ENCODE measurements at places on chromosomes 7 and 10.

- peak; percentile 68 for DNase-seq
Observed at GRCh38 chr10:111598433-111599059, 521.7 kb downstream of the ADRA2A start.

GRCh38 chr10:6140965-6141295 is 52.1 kb downstream of the RBM17 start:
- DNase-seq, result no peak

GRCh38 chr10:49562893-49563292 is 24.0 kb upstream of the ERCC6 start:
- no peak for DNase-seq

DNA sequence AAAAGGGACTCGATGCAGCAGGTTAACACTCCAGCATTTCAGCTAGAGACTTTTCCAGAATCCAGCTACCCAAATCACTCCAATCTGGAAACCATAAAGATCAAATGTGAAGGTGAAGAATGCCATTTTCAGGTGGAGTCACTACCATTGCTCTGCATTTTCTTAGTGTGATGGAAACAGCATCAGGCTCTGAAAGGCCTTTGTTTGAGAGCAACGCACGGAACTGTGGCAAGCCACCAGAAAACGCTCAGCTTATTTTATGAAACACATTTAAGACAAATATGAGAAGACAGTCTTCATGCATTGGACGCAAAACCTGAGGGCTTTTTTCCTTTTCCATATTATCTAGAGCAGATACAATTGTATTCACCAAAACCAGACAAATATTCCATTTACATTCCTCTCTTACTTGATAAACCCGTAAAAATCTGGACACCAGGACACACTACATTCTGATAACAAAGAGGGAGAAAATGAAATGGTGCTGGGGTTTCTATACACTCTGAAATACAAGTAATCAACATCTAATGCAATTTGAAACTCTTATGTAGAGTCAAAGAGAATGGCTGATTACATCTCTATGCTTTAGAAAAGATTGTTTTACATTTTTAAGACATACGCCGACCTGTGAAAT is 99.1 kb downstream of the NRP1 start:
- no peak for DNase-seq

DNA sequence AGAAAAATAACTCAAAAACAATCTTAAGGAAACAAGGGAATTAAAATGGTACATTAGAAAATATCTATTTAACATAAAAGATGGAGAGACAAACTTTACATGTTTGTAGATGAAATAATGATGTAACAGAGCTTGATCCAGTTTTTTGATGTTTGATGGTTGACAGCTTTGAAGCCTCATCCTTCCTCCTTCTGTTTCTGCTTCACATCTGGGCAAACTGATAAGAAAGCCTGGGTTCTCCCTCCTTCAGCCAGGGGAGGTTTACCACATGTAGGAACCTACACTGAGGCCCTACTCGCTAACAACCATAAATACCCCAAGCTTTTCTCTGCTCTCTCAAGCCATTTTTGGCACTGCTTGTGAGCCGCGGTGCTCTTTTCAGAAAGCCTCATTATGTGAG is 82.8 kb upstream of the ZNF32 start:
- DNase-seq, result no peak

- no peak for DNase-seq
Observed at GRCh38 chr10:11601670-11602069, 9.8 kb downstream of the USP6NL start.

DNA sequence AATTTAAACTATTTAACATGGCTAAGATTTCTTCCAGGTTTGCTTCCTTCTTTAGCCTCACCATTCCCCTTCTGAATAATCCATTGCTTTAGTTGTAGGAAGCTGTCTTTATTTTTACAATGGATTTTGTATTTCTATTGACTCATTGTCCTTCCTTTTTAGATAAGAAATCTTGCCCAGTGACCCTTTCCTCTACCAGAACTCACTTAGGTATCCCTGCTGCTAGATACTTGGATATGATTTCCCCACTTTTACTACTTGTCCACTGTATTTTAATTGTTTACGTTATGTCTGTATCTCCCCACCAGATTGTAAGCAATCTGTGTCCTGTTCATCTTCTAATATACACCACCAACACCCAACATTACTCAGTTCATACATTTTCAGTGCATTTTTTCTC is 47.7 kb upstream of the MDFIC start:
- DNase-seq, result no peak

GRCh38 chr10:130804778-130805634 is 506.5 kb downstream of the TCERG1L start:
- no peak for DNase-seq

DNA sequence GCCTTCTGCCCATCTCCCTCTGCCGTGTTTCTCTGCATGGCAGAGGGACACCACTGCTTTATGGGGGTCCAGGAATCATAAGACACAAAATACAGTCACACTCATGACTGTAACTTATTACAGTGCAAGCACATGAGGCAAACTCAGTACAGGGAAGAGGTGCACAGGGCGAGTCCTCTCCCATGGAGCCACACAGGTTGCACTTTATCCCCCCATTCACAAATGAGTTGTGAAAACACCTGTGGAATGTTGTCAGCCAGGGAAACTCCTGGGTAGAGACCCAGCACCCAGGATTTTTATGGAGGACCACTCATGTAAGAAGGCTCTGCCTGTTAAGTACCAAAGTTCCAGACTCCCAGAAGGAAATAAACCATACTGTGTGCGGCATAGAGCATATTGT is 107.2 kb upstream of the GJD4 start:
- no peak for DNase-seq

GRCh38 chr7:38317515-38317914 is 44.1 kb upstream of the TARP start:
- DNase-seq, result no peak

GRCh38 chr10:59909815-59910214 is 3.5 kb upstream of the CCDC6 start:
- DNase-seq, result no peak

- DNase-seq, result no peak
Observed at GRCh38 chr7:158123214-158123613, 464.4 kb downstream of the PTPRN2 start.

- DNase-seq, result no peak
Observed at GRCh38 chr7:47601119-47601880, 19.4 kb upstream of the TNS3 start.

DNA sequence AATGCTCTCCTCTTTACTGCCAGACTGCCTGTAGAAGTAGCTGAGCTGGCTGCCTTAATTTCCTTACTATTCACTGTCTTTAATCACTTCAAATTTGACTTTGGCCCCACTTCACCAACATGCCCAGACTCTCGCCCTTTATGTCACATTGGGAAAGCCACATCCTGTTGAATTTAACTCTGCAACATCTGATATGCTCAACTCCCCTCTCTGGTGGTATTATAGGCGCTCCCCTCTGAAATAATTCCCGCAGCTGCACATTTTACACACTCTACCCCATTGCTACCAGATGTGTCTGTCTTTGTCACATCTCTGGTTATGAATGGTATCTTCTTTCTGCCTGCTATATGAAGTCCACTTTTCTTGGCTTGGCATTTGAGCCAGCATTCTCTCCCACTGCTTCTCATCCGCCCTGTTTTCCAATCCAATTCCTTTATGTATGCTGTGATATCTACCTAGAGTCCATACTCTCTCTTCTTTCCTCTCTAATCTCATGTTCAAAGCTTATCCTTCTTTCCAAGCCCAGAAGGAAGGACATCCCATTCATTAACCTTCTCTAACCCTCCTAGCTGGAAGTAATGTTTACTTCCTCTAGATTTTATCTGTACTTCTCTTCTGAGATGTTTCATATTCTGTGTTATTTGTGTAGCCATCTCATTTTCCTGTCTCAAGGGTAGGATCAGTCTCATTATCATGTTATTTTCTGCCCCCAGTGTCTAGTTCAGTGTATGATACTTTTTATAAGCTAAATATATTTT is 134.5 kb downstream of the ST7 start:
- DNase-seq, result no peak

- DNase-seq, result no peak
Observed at GRCh38 chr10:62760401-62760800, 44.1 kb upstream of the ADO start.

DNA sequence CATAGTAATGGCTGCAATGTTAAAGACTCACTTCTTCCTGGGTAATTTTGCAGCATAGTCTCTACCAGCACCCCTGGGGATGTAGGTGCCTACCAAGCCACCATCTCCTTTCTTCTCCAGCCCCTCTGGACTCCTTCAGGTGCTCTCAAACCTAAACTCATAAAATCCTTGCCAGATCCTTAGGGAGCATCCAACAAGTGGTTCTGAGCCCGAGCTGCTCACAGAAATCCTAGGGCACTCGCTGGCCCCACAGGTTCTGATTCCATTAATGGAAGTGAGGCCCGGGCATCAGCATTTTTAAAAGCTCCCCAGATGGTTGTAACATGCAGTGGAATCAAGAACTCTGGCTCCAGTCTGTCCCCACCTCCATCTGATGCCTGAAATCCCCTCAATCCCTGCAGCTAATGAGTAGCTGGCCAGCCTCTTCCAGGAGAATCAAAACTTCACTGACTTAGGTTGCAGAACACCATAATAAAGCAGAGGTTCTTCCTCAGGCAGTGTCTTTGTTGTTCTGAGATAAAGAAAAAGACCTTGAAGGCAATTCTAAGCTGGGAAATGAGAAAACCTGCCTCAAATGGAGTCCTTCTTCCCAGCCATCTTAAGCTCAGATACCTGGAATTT is 336.8 kb downstream of the KCNMA1 start:
- no peak for DNase-seq

DNA sequence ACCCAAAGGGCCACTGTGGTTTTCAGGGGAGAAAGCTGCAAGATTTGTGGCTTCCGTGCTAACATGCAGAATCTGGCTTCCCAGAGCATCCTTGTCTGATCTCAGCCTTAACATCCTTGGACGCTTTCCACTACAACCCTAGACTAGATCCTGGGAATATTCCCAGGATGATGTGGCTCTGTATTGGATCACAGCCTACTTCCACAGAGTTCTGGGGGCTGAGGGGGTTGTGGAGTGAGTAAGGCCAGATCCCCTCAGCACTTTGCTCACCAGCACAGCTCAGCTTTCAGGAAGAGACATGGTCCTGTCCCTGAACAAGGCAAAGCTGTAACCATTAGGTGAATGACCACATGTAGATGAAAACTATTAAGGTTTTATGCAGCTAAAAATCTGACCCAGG is 241.3 kb upstream of the MYO3A start:
- DNase-seq, result no peak

- no peak for DNase-seq
Observed at GRCh38 chr10:130720235-130720634, 584.0 kb downstream of the GLRX3 start.

GRCh38 chr7:55537458-55537990 is 34.8 kb downstream of the VOPP1 start:
- DNase-seq, result no peak

- no peak for DNase-seq
Observed at GRCh38 chr7:34281260-34281659, 375.9 kb downstream of the BMPER start.

DNA sequence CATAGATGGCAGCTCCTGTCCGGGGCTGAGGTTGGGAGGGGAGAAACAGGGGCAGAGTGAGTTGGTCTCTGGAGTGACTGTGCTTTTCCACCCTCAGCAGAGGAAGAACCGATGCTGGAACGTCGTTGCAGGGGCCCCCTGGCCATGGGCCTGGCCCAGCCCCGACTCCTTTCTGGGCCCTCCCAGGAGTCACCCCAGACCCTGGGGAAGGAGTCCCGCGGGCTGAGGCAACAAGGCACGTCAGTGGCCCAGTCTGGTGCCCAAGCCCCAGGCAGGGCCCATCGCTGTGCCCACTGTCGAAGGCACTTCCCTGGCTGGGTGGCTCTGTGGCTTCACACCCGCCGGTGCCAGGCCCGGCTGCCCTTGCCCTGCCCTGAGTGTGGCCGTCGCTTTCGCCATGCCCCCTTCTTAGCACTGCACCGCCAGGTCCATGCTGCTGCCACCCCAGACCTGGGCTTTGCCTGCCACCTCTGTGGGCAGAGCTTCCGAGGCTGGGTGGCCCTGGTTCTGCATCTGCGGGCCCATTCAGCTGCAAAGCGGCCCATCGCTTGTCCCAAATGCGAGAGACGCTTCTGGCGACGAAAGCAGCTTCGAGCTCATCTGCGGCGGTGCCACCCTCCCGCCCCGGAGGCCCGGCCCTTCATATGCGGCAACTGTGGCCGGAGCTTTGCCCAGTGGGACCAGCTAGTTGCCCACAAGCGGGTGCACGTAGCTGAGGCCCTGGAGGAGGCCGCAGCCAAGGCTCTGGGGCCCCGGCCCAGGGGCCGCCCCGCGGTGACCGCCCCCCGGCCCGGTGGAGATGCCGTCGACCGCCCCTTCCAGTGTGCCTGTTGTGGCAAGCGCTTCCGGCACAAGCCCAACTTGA is 2.7 kb downstream of the REPIN1 start:
- no peak for DNase-seq

GRCh38 chr10:6305401-6306321 is 102.9 kb downstream of the PFKFB3 start:
- no peak for DNase-seq

Data from midbrain (tissue), 1 donor.